Stimulated activated CD8-positive, alpha-beta memory T cell treated with anti-CD3 and anti-CD28 coated beads, Interleukin-4, amount 100 ng/mL, for 1 hour (primary cell): ENCODE measurements at places on chromosomes 12 and 14.

GRCh38 chr14:100321473-100322137 lies 1.5 kb upstream of the SLC25A47 start:
- DNase-seq, result no peak

DNA sequence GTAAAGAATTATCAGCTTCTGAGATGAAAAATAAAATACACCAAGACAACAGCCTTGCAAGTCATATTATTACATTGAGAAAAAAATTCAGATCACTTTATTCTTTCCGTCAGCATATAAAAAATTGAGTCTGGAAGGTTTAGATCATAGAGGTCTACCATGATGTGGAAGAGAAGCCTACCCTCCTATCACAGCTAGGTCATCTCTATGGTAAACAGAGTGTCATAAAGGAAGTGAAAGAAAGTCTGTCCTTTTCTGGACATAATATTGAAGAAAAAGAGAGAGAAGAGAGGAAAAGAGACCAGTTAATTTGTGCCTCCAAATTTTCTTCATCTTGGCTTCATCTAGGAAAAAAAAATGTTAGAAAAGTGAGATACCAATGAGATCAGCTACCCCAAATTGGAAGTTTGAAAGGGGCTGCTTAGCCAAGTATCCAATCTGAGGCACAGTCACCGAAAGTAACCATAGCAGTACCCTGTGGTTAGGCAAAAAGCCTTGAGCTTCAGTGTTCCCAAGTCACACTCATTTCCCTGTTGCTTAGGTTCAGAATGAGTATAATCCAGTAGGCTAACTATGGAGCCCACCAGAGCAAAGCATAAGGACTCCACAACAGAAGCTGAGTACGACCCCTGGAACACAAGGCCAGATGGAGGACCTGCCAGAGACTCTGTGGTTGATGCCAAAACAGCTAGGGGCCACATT lies 38.1 kb downstream of the DUSP6 start:
- no peak for DNase-seq

DNA sequence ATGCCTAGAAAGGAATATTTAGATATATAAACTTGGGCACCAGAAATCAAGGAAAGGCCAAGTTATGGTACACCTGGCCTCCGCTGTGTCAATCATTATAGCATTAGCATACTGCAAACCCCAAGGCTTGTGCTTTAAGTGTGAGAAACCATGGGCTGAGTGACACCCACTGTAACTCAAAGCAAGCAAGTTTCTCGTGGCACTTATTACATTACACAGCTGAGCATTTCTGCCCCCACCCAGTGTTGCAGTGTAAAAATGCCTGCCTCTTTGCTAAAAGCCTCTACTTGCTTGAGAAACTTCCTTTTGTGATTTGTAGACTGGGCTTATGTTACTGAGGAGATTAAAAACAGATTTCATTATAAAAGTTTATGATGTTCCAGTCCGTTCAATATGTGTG lies 122.0 kb downstream of the TGFB3 start:
- no peak for DNase-seq

- no peak for DNase-seq
Measured at GRCh38 chr14:90491911-90492531, 95.2 kb downstream of the CALM1 start.

DNA sequence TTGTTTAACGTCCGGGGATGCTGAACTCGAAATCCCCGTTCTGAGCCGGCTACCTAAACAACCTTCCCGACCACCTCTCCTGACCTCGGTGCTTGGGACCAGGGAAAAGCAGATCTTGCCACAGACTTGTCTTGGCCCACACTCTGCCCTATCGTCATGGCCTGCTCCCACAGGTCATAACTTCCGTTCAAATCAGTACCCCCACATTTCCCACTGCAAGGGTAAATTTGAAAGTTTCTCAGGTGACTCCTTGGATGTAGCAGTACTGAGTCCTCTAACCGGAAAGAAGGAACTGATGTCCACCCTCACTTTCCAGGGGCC lies 612 bp upstream of the RBM23 start:
- no peak for DNase-seq

GRCh38 chr14:25620515-25620914 lies 570.6 kb upstream of the STXBP6 start:
- no peak for DNase-seq

DNA sequence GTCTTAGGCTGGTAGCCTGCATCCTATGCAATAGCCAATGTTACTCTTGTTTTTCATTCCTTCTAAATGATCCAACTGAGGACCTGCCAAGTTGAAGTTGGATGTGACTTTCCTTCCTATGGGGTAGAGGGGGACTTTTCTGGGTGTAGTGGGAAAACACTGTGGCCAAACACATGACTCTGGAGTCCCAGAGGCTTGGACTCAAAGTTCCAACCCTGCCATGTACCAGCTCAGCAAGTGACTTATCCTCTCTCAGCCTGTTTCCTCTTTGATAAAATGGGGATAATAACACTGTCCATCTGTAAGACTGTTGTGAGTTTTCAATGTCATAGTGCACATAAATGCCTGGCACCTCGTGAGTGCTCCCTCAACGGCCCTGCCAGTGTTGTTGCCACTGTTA lies 97.0 kb downstream of the ZFP36L1 start:
- DNase-seq, result no peak

DNA sequence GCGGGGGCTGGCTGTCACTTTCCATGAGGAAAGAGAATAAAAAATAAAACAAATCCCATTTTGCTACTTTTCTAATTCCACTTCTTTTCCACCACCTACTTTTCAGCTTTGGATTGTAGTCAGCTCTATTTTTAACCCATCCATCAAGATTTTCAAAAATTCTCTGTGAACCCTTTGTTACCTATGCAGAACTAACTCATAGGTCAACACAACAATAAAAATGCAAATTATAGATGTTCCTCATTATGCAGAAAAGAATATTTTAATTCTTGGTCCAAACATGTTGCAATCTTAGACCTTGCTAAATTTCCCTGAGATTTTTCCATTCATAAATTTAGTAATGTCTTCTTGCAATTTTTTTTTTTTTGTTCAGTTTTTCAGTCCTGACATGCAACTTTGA lies 454.5 kb downstream of the ADAMTS20 start:
- DNase-seq, result no peak

DNA sequence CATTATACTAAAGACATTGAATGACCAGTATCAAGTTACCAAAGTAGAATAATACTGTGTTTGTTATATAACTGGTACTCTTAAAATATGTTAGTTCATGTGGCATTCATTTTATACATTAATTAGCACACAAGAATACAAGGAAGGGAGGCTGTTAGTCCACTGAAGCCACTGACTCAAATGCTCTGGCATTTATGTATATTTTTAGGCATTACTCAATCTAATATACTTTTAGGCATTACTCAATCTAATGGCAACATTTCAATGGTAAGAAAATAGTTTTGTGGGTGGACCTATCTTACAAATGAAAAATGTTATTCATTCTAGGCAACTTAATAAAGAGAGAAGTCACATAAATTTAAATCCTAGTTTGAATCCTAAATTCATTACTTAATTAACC lies 874.4 kb upstream of the USP15 start:
- no peak for DNase-seq

DNA sequence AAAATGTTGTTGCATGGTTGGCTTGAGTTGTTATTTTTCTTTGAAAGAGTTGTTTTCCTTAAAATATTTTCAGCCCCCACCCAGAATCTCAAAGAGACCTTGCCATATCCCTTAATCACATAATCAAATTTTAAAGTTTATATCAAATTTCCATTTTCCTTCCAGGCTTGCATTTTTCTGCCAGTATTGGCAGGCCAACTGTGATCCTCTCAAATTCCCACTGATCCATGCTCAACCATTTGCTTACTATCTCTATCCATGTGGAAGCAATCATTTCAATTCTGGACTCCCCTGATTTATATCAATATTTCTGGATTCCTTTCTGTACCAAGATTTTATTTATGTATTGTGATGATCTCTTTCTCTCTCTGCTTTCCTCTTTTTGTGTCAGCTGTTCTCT lies 64.2 kb upstream of the PYGL start:
- DNase-seq, result no peak
